ENCODE measurements at places on chromosomes 11 and 22. TPM values are rescaled to one million over a fixed set of nuclear protein-coding genes. Genes with fewer than 3 reads are reported as not detected.

- no peak for DNase-seq
Measured at GRCh38 chr11:28756977-28757376, 648.8 kb downstream of the METTL15 start.

DNA sequence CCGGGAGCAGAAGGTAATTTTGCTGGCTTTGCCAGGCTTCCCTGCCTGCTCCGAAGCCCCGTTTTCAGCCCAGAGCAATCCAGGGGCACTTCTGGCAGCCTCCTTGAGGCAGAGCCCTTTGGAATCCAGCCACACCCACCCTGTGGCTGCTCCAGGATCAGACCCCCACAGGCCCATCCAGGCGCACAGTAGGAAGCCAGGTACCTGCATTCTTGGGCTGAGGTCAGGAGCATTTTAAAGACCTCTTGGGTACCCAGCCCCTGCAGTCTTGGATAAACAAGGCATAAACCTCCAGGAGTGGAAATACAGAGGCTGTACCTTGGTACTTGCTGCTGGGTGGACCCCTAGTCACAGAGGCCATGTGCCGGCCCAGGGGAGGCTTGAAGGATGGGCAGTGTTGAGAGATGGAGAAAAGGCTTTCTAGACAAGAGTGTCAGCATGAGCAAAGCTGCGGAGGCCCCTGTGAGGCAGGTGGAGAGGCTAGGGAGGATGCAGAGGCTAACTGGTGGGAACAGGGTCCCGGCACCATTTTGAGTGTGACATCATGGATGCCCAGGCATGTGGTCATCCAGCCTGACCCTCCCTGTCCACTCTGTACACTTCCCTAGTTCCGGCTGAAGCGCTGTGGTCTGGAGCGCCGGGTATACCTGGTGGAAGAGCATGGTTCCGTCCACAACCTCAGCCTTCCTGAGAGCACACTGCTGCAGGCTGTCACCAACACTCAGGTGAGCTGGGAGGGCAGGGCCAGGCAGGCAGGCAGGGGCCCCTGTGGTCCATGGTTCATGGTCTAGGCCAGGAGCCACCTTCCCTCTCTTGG lies 3.9 kb downstream of the MUS81 start:
- DNase-seq, result no peak

GRCh38 chr22:36155702-36156101 lies 4.9 kb downstream of the APOL3 start:
- peak; percentile 45 for DNase-seq

DNA sequence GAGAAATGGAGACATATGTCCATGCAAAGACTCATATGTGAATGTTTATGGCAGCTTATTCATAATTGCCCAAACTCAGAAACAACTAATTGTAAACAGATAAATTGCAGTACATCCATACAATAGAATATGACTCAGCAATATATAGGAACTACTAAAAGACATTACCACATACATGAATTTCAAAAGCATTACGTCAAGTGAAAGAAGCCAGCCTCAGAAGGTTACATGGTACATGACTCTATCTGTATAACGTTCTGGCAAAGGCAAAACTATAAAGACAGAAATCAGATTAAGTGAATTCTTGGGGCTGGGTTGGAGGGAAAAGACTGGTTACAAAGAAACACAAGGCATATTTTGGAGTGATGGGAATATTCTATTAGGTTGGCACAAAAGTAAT lies 7.2 kb downstream of the KCTD21 start:
- DNase-seq, result no peak

DNA sequence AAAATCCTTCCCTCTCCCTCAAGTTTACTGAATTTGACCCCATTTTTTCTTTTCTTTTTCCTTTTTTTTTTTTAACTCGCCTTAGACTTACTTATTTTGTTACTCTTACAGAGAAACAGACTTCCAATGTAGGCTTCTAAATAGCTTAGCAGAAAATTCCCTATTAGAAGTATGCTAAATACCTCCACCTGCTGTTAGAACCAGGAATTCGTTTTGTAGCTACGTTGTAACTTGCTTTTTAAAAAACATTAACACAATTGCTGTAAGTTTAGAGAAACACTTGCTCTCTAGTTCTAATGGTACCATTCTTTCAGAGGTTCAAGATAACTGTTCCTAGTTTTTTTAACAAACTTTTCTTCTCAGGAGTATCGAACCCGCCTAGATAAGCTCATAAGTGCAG lies 324.2 kb downstream of the DCDC1 start:
- DNase-seq, result peak; percentile 57

DNA sequence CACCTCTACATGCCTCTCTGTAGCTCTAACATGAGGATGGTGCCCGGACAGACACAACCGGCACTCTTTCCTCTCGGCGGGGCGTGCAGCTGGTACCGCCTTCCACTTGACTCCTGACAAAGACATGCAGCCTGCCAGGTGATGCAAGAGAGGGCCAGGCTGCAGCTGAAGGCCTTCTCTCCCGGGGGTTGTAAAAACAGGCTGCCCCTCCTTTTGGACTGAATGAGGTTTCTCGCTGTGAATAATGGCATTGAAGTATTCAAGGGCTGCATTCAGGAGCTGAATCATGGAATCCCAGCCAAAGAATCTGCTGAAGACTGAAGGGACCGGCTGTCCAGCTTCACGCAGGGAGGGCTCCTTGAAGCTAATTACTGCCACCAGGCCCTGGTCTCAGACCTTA lies 110.9 kb downstream of the GALNT18 start:
- DNase-seq, result no peak

- no peak for DNase-seq
Measured at GRCh38 chr11:35100013-35100383, 39.0 kb upstream of the CD44 start.

- no peak for DNase-seq
Measured at GRCh38 chr11:13375798-13376197, 87.2 kb downstream of the BTBD10 start.

GRCh38 chr22:50531962-50532674 lies 2.3 kb upstream of the TYMP start:
- peak; percentile 77 for DNase-seq

DNA sequence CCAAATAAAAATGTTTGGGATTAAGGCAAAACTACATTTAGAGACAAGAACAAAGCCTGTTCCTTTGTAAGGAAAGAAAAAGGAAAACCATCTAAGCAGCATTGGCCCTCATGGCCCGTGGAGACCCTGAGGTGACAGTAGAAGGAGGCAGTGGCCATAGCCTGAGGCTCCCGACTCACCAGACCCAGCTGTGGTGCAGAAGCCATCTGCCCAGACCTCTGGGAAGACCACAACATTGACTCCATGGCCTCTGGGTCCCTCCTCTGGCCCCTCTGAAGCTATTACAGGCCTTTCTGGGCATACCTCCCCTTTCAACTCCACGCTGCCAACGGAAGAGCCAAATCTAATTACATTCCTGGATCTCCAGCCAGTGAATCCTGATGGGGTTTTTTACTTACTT lies 6.4 kb downstream of the PRAME start:
- no peak for DNase-seq

GRCh38 chr11:656426-656825 lies 19.4 kb downstream of the DRD4 start:
- DNase-seq, result no peak

DNA sequence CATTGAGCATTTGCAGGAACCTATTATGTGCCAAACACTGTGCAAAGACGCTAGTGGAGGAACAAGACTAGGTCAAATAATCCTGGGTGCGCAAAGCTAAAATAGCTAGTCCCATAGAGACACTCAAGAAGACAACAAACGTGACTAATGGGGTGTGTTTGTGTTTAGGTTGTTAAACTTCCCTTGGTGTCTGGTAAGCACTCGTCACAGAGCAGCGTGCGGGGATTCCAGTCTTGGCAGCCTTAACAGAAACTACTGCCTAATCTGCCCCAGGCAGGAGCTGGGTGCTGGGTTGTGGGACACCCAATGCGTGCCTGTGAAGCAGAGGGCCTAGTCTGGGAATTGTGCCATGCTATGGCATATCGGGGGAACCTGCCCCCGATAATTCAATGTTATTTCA lies 10.8 kb upstream of the CALCB start:
- no peak for DNase-seq

DNA sequence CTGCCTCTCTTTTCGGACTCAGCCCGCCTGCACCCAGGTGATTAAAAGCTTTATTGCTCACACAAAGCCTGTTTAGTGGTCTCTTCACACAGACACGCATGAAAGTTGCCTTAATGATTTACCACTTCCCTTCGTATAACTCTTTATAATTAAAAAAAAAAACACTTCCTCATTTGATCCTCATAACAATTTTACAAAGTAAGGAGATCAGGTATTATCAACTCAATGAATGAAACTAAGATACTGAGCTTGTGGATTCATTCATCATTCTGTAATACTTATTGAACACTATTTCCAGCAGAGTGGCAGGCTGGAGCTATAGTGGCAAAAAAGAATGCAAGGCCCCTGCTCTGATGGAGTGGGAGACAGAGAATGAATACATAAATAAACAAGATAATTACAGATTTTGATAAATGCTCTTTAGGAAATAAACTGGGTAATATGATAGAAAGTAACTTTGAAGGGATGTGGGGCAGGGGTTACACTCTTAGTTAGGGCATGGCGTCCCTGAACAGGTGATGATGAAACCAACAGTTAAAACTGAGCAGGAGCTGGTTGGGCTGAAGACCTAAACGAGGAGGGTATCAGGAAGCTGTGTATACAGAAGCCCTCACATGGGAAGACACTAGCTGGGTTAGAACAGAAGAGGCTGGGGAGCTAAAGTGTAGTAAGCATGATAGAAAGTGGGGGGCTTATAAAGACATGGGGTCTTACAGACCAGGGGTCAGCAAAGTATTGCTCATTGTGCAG lies 5.4 kb upstream of the CRTAM start:
- no peak for DNase-seq

DNA sequence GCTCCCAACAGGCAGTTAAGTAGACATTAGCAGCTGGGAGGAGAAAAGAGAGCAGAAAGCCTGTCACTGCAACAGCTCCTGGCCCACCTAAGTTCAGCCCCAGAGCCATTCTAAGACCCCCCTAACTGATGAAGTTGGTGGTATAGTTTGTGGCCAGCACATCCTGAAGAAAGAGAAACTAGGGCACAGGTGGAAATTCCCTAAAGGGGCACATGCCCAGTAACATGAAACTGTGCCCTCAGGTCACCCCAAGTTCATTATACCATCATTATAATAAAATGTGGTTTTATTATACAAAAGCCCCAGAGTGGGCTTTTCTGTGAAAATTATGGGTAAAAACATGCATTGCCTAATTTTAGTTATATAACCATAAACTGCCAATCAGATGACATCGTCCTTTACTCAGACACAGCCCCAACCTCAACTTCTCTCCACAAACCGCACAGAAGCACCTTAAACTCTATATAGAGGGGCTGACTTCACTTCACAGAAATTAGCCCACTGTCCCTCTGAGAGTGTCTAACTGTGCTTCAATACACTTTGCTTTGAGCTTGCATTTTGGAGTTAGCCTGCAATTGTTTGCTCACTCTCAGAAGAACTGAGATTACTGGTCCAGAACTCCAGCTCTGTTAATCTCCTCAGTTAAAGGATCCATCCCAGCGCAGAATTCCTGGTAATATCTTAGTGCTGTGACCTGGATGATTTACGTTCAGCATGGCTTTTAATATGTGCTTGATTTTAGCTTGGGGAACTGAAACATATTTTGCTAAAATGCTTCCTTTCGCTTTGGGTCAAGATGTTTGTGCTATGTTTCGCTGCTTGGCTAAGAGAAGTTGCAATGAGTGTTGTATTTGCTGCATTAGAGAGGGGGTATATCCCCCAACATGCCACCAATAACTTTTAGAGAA lies 1.8 kb upstream of the APOL3 start:
- DNase-seq, result no peak

DNA sequence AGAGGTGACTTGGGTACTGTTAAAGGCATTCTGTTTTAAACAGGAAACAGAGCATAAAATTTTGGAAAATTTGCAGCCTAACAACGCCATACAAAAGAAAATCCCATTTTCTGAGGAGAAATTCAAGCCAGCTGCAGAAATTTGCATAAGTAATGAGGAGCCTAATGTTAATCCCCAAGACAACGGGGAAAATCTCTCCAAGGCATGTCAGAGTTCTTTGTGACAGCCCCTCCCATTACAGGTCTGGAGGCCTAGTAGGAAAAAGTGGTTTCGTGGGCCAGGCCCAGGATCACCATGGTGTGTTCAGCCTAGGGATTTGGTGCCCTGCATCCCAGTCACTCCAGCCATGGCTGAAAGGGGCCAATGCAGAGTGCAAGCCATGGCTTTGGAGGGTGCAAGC lies 1333.1 kb upstream of the TENM4 start:
- no peak for DNase-seq

DNA sequence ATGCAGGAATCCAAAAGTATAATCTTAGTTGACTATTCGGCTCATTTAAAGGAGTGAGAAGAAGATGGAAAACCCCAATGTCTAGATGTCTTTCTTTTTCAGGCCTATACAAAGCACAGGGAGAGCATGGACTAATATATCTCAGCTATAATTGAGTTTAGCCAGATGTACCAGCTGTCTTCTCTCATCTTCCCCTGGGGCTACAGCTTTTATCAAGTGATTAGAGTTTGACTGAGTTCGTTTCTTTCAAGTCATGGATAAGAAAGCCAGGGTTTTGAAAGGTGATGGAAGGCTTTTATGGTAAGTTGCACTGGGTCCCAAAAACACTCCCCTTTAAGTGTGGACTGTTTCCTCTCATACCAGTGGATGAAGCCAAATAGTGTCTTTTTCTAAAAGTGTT lies 1172.8 kb upstream of the TENM4 start:
- peak; percentile 9 for DNase-seq

DNA sequence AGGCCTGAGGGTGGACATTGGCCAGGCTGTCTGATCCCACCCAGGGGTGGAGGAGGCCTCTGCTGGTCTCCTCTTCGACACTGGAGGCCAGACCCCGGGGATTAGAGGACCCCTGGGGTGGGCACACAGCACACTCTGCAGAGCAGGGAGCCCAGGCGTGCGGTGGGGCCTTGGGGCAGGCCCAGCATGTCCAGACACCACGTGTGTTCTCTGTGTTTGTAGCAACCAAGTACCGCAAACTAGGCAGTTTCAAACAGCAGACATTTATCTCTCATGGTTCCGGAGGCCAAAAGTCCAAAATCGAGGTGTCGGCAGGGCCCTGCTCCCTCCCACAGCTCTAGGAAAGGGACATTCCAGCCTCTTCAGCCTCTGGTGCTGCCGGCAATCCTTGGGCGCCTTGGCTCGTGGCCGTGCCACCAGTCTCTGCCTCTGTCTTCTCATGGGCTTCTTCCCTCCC lies 1.5 kb downstream of the PANX2 start:
- no peak for DNase-seq

The OR52A1 gene
- not detected for polyA plus RNA-seq

The OR51E2 gene
- polyA plus RNA-seq, result 0.43 TPM

The CABP4 gene
- not detected for polyA plus RNA-seq

The APOA4 gene
- polyA plus RNA-seq, result 548 TPM

The BRSK2 gene
- 15.1 TPM for polyA plus RNA-seq

All from hepatocyte (in vitro differentiated cells).